ENCODE measurements at places on chromosomes 3 and 15.

- DNase-seq: no peak
Measured at GRCh38 chr3:197499427-197499826, 56.3 kb downstream of the BDH1 start.

GRCh38 chr3:41436983-41437382 is 237.7 kb downstream of the CTNNB1 start:
- DNase-seq: no peak

- DNase-seq: no peak
Measured at GRCh38 chr3:190840146-190840545, 22.3 kb downstream of the GMNC start.

- DNase-seq: no peak
Measured at GRCh38 chr3:60839246-60839645, 412.0 kb downstream of the FHIT start.

GRCh38 chr3:39267631-39268548 is 11.9 kb downstream of the CX3CR1 start:
- DNase-seq: peak; percentile 59

- DNase-seq: no peak
Measured at GRCh38 chr3:126097801-126098200, 13.9 kb upstream of the SLC41A3 start.

GRCh38 chr3:123667784-123668183 is 82.9 kb upstream of the HACD2 start:
- no peak for DNase-seq

Measured in stimulated activated CD4-positive, alpha-beta T cell treated with anti-CD3 and anti-CD28 coated beads, Interleukin-2, amount 100 ng/mL, for 4 hours (primary cell).